ENCODE measurements at places on chromosomes 1 and 21.
A peak's percentile ranks its signal among the peaks of the same experiment; 100 is the strongest.

GRCh38 chr1:15994590-15995351 is 9.3 kb upstream of the SRARP start:
- DNase-seq = peak; percentile 65

- no peak for DNase-seq
Observed at GRCh38 chr1:203860396-203861025, 888 bp upstream of the SNRPE start.

DNA sequence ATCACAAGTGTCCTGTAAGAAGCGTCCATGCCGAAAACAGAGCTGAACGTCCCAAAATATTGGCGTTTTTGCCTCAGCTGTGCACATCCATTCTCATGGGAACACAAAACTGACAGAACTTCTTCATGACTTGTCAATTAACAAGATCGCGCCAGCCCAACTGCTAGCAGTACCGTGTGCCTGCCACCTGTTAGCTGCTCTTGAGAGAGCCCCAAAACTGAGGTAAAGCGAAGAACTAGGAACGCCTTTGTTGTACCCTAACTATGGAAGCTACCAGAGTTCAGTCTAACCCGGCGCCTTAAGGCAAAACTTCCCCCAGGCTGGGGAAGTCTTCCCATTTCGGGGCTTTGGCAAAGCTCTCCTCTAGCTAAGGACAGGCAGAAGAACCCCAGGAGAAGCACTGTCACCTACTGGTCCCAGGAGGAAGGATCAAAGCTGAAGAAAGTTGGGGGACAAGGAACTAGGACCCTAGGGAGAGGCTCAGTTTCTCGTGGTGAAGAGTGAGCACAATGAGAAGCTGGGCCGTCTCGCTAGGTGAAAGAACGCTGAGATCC is 719 bp downstream of the EYA3 start:
- peak; percentile 43 for DNase-seq

DNA sequence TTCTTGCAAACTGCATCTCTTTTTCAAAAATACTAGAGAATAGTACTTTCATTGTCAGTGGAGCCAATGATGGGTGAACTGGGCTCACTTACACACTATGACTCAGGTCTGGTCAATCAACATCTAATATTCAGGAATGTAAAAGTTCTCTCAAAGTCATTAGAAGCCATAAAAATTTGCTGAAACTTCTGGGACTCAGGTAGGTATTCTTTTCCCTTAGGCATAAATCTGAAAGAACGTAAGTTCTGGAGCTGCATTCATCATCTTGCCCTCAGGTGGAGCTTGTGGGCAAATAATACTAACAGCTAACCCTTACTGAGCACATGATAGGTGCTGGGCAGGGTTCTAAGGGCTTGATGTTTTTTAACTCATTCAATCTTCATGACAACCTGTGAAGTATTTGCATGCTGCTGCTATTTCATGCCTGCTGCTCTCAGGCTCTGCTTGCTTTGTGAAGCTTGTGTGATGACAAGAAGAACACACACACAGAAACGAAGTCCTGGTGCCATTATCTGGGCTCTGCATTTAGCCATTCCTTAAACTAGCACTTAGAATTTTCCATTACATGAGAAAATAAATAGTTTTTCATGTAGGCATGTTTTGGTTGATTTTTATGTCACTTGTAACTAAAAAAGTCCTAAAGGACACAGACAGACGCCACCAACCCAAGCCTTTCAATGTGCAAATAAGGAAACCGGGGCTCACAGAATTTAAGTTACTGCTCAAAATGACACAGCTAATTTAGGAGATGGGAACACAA is 394.2 kb upstream of the LYPLAL1 start:
- no peak for DNase-seq

DNA sequence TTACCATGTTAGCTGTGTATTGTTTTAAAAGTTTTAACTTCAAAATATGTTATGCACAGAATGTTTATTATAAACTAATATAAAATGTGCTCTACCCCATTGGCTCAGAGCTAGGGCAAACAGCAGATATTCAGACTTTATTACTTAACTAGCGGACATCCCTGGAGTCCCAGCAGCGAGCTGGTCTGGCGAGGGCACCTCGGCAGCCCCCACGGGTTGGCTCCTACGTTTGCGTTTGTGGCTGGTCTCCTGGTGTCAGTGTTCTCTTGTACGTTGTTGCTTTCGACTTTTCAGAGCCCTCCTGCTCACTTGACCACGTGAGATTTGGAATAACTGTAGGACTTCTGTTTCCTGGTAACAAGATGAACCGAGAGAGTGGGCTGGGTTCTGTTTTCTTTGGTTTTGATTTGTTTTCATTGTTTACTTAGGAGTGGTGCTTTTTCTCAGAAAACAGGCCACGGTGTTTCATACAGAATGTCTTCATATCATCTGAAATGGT is 44.5 kb downstream of the CBS start:
- no peak for DNase-seq

DNA sequence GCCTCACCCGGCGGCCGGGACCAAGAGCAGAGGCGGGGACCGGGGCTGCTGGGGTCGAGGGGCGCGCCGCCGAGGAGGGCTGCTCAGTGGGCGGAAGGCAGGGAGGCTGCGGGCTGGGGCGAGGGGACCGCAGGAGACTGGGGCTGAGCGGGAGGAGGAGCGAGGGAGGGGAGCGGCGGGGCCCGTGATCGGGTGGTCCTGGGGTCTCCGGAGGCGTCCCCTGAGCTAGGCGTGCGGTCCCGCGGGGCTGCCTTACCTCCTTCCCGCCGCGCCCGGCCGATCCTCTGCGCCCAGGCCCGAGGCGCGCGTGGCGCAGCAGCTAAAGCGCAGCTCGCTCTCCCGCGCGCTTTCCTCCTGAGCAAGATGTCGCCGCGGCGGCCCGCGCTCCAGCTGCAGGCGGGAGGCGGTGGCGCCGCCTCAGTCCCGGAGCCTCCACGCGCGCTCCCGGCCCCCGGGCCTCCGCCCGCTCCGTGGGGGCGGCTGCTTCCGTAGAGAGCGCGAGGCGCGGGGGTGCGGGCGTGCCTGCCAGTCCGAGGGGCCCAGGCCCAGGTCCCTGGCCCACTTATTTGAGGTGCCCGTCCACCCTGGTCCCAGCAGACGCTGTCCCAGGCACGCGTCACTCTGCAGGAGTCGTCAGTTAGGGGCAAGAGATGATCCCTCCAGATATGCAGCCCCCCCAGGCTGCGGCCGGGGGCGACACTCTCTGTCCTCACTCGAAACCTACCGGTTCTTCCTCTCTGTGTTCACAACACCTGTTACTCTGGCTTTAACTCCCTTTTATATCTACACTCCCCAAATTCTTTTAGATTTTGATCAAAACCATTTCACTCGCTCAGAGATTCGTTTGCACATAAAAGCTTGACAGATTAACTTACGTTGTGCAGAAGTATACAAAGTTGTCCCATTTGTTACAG is at the start of gene CCSAP:
Gene CCSAP, minus strand, starts transcription at position 392 of the 914 bp plus-strand sequence. CDS start 582 bp downstream, outside the sequence.
- DNase-seq = peak; percentile 22

GRCh38 chr1:160952129-160952510 is 2.5 kb downstream of the ITLN2 start:
- DNase-seq = no peak

DNA sequence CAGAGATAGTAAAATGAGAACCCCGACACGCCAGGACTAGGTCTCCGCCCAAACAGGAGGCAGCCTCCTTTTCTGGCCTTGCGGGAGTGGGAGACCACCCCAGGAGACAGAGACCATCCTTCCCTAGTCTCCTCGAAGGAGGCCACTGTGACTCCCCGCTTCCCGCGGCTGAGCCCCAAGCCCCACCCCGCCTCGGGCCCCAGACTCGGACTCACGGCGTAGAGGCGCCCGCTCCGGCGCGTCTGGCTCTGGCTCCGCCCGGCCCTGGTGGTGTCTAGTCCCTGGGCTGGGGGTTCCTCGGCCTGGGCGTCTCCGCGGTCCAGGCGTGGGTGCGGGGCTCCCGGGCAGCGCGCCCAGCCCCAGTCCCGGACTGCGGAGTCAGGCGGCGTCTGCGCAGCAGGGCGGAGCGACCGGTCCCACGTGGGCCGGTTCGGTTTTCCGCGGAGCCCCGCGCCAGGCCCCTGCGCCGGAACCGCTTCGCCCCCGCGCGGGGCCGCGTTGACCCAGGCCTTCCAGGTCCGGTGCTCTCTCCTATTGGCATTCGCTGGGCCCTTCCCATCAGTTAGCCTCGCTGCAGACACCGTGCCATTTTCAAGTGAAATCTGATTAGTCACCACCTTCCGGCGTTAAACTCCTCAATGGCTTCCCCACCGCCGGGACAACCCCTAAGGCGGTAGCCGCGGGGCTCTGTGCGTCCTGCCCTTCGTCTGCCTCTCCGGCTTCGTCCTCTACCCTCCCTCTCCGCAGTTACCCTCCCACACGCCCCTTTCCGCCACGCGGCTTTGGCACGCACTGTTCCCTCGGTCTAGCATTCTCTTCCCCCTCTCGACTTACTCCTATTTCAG is at the start of gene C1orf216:
Gene C1orf216, minus strand, starts transcription at position 393 of the 845 bp plus-strand sequence. CDS start 2,563 bp downstream, outside the sequence.
- peak; percentile 84 for DNase-seq

DNA sequence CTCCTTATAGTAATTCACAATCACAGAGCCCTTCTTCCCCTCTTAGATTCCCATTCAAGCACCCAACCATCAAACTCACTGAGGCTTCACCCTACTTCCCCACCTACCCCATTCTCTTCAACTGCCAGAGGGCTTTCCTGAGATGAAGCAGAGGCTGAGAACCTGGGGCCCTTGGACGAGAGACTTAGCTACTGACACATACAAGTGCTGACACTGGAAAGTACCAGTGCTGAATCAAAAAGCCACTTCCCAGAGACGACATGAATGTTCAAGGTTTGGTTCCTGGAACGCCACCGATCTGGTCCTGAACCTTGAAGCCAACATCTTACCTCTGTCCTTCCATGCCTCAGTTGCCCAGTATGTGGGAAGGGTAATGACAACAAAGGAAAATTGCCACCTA is 16.6 kb upstream of the RAP1A start:
- no peak for DNase-seq

- no peak for DNase-seq
Observed at GRCh38 chr1:45348609-45348965, 8.3 kb upstream of the MUTYH start.

GRCh38 chr1:118949315-118949714 is 38.8 kb downstream of the TBX15 start:
- no peak for DNase-seq

GRCh38 chr1:63049135-63049534 is 265.2 kb downstream of the ATG4C start:
- DNase-seq = no peak

GRCh38 chr1:1020415-1021009 is 592 bp downstream of the AGRN start:
- no peak for DNase-seq

GRCh38 chr1:167168424-167168823 is 52.3 kb upstream of the POU2F1 start:
- DNase-seq = no peak

GRCh38 chr1:193634876-193635275 is 448.5 kb upstream of the B3GALT2 start:
- DNase-seq = no peak

- DNase-seq = no peak
Observed at GRCh38 chr1:181801617-181802016, 259.9 kb downstream of the ZNF648 start.

DNA sequence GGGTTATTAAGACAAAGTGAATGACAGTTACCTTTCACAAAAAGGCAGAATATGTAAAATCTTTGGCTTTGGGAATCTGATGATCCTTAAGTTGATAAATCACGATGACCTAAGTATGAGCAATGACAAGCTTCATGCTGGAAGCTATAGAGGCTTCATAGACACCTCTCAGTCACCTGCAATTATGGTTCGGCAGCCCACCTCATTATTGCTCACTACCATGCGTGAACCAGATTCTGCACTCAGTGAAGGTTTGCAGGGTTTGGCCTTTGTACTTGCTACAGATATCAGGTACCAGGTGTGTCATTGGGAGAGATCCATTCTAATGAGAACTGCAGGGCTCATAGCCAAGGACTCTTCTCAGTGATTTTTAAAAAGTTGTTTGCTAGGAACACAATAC is 163.5 kb downstream of the KCTD3 start:
- no peak for DNase-seq

DNA sequence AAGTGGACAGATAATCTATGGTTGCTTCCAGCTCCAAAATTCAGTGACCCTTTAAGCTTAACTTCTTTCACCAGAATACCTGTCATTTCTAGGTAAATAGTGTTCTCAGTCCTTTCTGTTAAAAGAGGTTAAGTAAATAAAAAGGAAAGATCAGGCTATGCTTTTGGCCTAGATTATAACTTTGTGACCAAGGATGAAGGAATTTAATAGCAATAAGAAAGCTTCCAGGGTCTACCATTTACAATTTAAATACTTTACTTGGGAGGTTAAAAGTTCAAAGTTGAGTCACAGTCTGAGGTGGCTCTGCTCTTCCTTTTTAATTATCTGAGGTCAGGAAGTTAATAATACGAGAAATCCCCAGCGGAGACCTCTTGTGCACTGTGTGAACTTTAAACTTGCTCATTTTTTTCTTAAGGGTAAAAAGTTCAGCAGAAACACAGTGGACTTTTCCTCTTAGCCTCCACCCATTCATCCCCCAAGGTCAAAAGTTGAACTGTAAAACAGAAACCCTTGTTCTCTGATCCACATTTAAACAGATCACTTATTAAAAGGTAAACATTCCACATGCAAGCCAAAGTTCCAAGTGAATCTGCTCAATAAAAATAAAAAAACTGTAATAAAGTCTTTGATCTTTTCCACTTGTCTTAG is 187.1 kb downstream of the NRIP1 start:
- DNase-seq = peak; percentile 77

DNA sequence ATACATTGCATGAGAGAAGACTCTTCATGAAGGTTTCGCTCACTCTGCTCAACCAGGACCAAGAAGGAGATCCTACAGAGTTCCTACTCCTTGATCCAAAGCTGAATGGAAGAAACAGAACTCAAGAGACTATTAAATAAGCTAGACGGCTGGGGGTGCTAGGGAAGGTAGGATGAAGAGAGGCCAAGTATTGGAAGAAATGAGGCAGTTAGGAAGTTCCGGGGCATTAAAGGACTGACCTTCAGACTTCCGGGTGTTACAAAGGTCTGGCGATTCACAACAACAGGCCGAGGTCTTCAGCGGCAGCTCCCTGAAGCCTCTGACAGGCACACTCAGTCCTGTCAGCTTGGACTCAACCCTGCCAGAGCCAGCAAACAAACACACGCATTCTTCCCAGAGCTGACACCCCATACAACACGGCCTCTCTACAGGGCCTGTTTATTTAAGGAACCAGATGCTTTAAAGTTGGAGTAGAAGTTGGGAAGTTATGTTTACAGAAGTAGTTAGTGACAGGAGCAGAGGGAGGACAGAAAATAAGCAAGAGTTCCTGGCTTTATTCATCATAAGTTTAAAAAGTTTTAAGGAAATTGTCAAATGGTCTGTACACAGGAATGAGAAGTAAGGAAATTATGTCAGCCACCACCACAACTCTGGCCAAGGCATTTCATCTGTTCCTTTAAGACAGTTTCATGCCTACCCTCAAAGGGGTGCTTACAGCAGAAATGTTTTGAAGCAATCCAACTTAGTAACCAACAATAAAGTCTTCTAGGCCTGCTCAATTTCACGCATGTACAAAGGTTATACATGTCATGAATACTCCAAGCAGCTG is 4.7 kb downstream of the SORT1 start:
- no peak for DNase-seq

DNA sequence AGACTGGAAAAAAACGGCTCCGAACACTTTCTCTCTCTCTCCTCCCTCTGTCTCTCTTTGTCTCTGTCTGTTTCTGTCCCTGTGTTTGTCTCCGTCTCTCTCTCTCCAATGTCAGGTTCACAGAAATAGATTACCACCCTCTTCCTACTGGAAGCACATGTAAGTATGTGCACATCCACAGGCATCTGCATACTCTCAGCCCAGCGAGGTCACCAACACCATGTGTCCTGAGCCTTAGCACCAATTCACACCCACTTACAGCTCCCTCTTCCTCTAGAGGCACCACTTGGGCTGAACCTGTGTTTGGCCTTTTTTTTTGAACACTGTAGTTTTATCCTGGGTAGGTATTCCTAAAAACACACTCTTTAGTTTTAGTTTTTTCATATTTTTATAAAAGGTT is 130.5 kb downstream of the ETS2 start:
- no peak for DNase-seq

- DNase-seq = no peak
Observed at GRCh38 chr21:37912616-37913015, 3.6 kb downstream of the KCNJ6 start.
